ENCODE measurements at places on chromosomes 4 and X. TPM values are rescaled to one million over a fixed set of nuclear protein-coding genes. Genes with fewer than 3 reads are reported as not detected.

DNA sequence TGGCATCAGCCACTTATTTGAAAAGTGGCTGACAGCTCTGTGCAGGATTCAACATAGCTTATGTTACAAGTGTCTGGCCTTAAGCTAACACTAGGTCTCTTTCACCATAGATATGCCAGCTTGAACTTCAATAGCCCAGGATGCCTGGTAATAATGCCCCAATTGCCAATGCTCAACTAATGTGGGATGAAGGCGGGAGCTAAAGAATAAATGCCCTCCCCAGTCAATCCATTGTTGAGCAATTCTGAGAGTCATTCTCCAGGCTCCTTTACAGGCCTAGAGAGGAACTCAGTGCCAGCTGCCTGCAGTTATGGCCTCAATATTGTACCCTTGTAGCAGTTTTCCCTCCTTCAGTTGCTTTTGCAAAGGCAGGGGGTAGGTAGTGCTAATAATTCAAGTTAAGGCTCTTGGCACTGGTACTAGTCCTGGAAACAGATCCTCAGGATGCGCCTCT lies 460.2 kb downstream of the GABRG1 start:
- no peak for DNase-seq

DNA sequence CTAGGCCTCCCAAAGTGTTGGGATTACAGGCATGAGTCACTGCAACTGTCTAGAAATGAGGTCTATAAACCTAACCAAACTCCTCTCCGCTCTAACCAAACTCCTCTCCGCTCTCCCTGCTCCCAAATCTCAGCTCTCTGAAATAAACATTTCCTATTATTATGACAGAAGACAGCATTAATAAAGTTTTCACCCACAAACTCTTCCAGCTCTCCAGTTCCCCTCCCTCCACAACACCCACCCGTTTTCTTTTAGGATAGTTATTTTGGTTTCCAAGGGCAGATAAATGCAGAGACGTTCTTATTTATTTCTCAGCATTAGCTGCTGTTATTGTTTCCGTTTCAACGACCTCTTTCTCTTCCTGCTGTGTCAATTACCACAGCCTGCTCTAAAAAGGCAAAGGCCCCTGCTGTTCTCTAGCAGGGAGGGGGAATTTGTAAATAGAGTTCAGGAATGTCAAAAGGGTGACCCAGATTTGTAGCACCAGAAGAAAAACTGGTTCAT lies 13.3 kb upstream of the SCD5 start:
- peak; percentile 90 for DNase-seq

- no peak for DNase-seq
Observed at GRCh38 chr4:26558166-26558895, 25.6 kb upstream of the TBC1D19 start.

GRCh38 chrX:111100191-111100590 lies 4.2 kb downstream of the PAK3 start:
- DNase-seq = peak; percentile 62

- DNase-seq = no peak
Observed at GRCh38 chr4:138702190-138702824, 313.3 kb upstream of the NOCT start.

- DNase-seq = no peak
Observed at GRCh38 chrX:7270933-7271332, 123.0 kb upstream of the PUDP start.

- DNase-seq = no peak
Observed at GRCh38 chr4:1242506-1243450, 6.2 kb downstream of the CTBP1 start.

GRCh38 chr4:150479657-150480056 lies 102.3 kb upstream of the MAB21L2 start:
- no peak for DNase-seq

GRCh38 chr4:188177997-188178675 lies 38.9 kb downstream of the TRIML1 start:
- DNase-seq = no peak

- DNase-seq = no peak
Observed at GRCh38 chrX:147570483-147570882, 341.2 kb upstream of the FMR1 start.

GRCh38 chr4:106019771-106020170 lies 124.5 kb downstream of the NPNT start:
- DNase-seq = no peak

DNA sequence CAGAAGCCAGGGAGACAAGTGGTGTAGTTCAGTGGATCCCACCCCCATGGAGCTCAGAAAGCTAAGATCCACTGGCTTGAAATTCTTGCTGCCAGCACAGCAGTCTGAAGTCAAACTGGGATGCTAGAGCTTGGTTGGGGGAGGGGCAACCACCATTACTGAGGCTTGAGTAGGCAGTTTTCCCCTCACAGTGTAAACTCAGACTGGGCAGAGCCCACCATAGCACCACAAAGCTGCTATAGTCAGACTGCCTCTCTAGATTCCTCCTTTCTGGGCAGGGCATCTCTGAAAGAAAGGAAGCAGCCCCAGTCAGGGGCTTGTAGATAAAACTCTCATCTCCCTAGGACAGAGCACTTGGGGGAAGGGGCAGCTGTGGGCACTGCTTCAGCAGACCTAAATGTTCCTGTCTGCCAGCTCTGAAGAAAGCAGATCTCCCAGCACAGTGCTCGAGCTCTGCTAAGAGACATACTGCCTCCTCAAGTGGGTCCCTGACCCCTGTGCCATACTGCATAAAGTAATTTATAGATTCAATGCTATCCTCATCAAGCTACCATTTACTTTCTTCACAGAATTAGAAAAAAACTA lies 163.2 kb downstream of the HHIP start:
- DNase-seq = no peak

DNA sequence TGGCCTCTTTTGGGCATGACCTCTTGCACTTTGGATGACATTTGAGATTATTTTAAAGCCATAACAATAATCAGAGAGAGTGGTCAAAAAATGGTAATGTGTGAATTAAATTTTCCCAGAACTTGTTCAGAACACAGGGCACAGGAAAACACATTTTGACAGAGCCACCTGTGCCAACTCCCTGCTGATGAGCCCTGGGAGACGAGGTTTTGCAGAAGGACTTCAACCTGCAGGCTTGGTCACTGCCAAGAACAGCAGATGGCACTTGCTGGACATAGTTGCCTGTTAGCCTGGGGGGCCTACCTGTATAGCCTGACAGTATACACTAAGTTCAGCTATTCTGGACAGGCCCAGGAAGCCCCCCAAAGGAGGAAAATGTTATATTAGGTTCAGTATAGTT lies 277.8 kb upstream of the EMCN start:
- DNase-seq = no peak

GRCh38 chr4:60718874-60719273 lies 481.3 kb upstream of the ADGRL3 start:
- no peak for DNase-seq

GRCh38 chrX:126770179-126770578 lies 49.4 kb upstream of the PRR32 start:
- peak; percentile 37 for DNase-seq

Gene KIAA1210
- total RNA-seq = not detected

Gene IL2
- not detected for total RNA-seq

Gene GPC4
- 19.4 TPM for total RNA-seq

Gene CCSER1
- not detected for total RNA-seq
